ENCODE measurements at places on chromosomes 3 and 15.

GRCh38 chr3:65479990-65480389, 558.7 kb downstream of the MAGI1 start:
- DNase-seq, result no peak

GRCh38 chr3:126126811-126127431, 43.0 kb upstream of the SLC41A3 start:
- no peak for DNase-seq

- DNase-seq, result no peak
Observed at GRCh38 chr3:9746330-9746729, 3.4 kb upstream of the OGG1 start.

- peak; percentile 93 for DNase-seq
Observed at GRCh38 chr3:155890671-155891190, 20.3 kb downstream of the GMPS start.

DNA sequence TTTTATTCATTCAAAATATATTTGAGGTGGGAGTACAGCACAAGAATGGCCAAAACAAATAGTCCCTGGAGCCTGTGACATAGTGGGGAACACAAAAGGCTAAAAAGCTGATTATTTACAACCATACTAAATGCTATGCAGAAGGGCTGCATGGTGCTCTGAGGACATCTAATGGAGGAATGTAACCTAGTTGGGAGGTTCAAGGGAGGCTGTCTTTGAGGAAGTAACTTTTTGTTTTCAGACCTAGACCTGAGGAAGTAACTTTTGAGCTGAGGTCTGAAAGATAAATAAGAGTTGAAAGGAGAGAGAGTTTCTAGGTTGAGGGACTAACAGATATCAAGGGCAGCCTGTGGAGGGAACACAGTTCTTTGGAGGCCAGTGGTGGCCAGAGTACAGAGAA, 34.8 kb upstream of the RASA2 start:
- DNase-seq, result peak; percentile 67

DNA sequence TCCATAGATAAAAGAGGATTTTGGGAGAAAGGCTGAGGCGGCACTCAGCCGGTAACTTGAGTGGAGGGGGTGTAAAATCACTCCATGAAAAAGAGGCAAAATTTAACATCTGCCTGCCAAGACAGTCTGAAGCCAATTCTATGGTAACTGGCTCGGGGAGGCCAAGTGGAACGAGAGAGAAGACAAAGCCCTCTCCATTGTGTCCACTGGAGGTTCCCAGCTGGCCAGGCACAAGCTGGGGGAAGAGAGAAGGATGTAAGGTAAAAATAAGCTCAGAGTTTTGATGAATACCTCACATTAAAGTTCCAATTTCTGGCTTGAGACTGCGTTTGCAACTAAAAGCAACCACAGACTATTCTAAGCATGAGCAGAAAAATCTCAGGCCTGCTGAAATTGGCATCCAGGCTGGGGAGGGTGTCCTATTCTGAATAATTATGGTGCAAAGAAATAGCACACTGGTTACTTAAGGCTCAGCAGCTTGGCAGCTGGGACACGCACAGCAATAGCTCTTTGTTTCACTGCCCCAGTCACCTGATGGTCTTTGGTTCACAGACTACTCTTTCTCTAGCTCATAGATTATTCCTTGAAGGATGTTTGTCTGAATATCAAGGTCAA, 48.8 kb downstream of the CHRD start:
- no peak for DNase-seq

DNA sequence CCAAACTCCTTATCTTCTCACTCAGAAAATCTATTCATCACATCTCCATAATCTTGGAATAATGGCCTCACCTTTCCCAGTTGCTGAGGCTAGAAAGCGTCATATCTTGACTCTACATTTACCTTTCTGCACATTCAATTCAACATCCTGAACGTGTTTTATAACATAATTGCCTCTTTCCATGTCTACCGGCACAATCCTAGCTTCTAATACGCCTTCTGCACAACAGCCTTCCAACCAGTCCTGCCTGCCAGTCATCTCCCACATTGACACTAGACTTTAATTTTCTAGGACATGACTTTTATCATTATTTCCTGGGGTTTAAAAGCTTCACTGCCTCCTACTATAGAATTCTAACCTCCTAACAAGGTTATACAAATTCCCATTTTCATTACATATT, 906.6 kb downstream of the ROBO1 start:
- DNase-seq, result no peak

DNA sequence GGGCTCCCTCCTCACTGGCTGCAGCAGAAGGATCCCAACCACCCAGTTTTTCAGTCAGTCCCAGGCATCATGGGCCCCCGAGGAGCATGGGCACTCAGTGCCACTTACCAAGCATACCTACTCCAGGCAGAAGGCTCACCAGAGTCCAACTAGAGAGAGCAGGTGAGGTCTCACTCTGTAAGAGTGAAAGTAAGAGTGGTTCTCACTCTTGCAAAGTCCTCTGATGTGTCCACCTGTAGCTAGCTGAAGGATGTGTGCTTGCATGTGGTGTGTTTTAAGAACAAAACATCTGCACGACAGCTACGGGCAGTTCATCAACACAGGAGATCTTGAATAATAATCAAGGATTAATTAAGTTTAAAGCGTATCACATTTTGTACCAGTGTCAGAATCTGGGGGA, 49.7 kb downstream of the CCK start:
- DNase-seq, result no peak

GRCh38 chr3:43793648-43794372, 103.1 kb downstream of the ABHD5 start:
- no peak for DNase-seq

GRCh38 chr15:39582977-39583595, 2.2 kb downstream of the THBS1 start:
- no peak for DNase-seq

DNA sequence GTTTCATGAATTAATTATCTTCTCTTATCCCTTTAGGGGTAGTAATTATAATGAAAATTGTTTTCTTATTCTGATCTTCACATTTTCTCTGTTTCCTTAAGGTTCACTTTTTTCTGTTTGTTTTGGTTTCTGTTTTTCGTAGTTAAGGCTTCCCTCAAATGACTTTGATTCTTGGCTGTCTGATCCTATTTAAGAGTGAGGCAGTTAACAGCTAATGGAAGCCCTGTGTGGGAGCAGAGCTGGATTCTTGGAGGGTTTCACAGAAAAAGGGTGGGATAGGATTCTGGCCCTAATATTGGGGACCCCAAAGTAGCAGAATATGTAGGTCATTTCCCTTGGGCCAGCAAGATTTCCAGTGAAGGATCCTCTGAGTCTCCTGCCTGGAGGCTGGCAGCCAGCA, 6.8 kb upstream of the AMOTL2 start:
- DNase-seq, result no peak

DNA sequence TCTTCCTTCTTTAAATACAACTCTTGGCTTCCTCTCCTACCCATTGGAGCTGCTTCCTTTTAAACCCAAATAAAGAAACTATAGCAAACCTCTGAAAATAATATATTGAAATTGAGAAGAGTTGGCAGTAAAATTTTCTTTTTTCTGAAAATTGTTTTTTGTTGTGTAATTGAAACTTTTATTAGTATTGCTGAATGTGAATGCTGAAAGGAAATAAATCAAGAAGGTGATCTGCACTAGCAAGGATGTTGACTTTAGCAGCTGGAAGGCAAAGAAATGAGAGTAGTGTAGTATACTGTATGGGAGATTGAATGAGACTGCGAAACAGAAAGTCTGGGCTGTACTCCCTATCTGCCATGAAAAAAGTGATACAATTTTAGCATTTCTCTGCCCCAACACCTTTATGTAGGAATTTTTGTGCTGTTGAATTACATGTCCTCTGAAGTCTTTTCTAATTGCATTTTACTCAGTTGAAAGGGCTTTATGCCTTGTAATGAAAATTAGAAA, 166.3 kb downstream of the DOCK3 start:
- DNase-seq, result no peak

DNA sequence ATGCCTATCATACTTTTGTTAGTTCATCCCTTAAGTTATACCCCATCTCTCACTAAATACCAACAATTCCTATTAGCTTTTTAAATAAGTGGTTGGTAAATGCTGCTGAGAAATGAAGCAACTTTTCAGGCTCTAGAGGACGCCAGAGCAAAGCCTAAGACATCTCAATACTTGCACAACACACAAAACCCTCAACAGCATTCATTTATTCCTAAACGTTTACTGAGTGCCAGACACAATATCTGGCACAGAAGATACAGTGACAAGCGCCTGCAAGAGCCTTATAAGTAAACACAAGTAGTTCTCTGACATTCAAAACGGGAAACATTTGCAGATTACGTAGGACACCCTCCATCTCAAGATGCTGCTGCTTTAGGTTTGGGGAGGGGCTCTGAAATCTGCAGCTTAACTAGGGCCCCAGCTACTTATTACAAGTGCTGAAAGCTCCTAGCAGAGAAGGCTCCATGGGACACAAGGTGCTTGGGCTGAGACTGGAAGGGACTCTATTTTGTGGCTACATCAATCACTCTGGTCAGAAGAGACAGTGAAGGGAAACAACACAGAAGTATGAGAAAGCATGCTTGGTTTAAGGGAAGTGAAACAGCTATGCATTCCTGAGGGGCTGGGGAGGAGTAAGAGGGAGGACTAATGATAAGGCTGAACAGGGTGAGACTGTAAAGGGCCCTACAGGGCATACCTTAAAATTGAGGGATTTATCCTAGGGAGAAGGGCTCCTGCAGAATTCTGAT, 311.3 kb downstream of the PLCL2 start:
- no peak for DNase-seq

DNA sequence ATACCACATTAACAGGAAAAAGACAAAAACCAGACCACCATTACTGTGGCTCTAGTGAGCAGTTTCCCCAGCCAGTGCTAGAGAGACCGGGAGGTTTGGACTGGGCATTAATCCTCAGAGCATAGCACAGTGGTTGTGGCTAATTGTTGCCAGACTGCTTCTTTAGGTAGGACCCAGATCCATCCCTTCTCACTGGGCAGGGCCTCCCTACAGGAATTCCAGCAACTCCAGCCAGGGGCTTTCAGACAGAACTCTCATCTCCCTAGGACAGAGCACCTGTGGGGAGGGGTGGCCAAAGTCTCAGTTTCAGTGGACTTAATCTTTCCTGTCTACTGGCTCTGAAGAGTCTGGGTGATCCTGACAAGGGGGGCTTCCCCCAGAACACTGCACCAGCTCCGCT, 759.6 kb downstream of the SQOR start:
- no peak for DNase-seq

DNA sequence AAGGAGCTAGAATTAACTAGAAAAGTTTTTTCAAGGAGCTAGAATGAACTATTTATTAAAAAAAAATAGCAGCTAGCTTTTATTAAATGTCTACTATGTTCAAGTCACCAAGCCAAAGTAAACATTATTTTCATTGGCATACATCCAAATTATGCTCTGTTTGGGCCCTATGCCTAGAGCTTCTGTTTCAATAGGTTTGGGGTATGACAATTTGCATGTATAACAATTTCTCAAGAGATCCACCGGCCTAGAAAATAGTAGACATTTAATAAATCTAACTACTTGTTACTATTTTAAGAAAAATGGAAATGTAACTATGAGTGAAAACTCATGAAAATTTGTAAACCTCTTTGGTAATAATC, 8.0 kb downstream of the GABRR3 start:
- DNase-seq, result no peak

GRCh38 chr3:160719710-160720109, 36.3 kb upstream of the PPM1L start:
- DNase-seq, result no peak

GRCh38 chr3:50167069-50167840, 12.1 kb downstream of the SEMA3F start:
- DNase-seq, result no peak

GRCh38 chr3:143035466-143036211, 34.3 kb downstream of the U2SURP start:
- DNase-seq, result no peak

- DNase-seq, result no peak
Observed at GRCh38 chr3:22241110-22241509, 490.1 kb upstream of the ZNF385D start.

DNA sequence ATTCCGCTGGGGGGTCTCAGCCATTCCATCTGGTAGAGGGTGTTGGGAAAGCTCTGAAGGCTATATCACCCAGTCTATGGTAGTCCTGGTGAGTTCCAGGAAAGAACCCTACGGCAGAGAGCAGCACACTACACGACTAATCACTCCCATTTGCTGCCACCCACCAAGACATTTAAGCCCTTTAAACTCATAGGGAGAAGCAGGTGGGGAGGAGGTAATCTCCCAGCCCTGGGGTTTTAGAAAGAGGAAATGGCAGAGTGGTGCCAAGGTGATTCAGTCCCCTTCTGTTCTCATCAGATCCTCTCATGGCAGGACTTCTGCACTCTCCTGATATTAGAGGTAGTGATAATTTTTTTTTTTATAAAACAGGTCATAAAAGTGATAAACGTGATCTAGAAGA, 10.6 kb upstream of the VWA5B2 start:
- no peak for DNase-seq

GRCh38 chr3:70556056-70556455, 243.6 kb upstream of the MDFIC2 start:
- DNase-seq, result no peak

DNA sequence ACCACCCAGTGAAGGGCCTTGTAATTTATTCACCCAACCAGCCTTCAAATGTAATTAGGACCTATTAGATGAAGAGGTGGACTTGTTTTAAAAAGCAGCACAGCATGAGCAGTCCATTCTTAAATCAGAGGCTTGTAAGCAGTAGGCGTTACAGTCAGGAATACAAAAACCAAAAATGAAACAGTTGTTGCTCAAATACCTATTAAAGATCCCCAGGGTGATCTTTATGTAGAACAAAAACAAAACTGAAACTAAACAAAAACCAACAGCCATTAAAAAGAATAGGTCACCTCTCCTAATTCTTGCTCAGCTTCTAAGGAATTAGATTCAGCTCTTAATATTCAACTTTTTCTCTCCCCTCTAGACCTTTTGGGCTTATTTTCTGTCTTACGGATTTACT, 104.9 kb upstream of the ST8SIA2 start:
- no peak for DNase-seq

DNA sequence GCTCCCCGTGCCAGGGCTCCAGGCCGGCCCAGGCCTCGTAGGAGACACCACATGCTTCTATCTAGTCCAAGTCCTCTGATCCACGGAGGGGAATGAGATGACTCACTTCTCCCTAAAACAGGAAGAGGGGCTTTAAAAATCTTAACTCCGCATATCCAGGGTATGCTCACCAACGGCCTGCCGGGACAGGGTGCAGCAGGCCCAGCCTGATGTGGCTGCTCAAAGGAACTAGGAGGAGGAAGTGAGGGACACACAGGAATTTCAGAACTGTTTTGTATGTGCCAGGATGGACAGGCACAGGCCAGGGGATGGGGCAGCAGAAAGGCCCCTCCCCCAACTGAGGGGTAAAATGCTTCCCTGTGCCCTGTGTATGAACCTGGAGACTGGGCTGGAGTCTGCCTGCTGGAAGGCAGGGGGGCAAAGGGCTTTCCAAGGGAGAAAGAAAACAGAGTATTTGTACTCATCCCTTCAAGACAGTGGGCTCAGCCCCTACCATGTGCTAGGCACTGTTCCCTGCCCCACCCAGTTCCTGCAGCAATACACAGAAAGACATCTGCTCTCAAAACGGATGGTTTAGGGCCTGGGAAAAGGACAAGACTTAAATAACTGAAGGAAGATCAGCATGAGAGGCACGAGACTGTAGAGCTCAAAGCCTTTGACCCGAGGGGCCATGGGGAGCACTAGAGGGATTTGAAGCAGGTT, 22.1 kb downstream of the CHDH start:
- no peak for DNase-seq

- DNase-seq, result no peak
Observed at GRCh38 chr3:99570061-99570460, 68.3 kb upstream of the COL8A1 start.

Measured in erythroblast (primary cell).